ENCODE measurements at places on chromosomes 3 and 15.

- peak; percentile 44 for DNase-seq
These were observed 41.7 kb upstream of the MYO5C start for GRCh38 chr15:52337198-52337853.

DNA sequence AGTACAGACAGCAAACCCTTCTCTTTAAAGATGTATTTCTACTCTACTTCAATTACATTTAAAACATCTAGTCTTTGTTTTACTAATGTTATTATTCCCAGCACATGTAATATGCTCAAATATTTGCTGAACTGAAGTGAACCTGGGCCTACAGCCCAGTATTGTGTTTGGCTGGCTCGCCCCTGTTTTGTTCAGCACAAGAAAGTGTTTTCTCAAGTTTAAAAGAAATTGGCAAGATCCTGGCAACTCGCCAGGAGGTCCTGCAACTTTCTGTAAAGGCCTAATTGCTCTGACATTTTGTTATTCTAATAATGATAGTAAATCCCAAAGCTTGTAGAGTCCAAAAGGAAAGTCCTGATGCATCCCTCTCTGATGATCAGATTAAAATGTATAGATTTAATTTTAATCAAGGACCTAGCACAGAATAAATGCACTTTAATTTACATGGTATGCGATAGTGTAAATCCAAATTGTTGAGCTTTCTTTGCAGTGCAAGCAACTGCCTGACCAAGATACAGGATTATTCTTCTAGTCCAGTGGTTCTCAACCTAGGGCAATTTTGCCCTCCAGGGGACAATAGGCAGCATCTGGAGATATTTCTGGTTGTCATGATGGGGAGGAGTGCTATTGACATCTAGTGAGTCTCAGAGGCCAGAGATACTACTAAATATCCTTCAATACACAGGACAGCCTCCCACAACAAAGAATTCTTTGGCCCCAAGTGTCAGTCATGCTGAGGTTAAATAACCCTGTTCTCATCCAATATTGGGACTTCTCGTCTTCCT, 35.7 kb upstream of the TMOD3 start:
- peak; percentile 89 for DNase-seq

- peak; percentile 45 for DNase-seq
These were observed 127.3 kb upstream of the LINGO1 start for GRCh38 chr15:77759896-77760592.

- DNase-seq = no peak
These were observed 217.7 kb downstream of the ABHD5 start for GRCh38 chr3:43908456-43908855.

- no peak for DNase-seq
These were observed 188.3 kb downstream of the IL5RA start for GRCh38 chr3:2921903-2922302.

GRCh38 chr3:151008699-151009098, 36.2 kb upstream of the CLRN1 start:
- peak; percentile 69 for DNase-seq
